ENCODE measurements at places on chromosomes 11 and 22. TPM values are rescaled to one million over a fixed set of nuclear protein-coding genes. Genes with fewer than 3 reads are reported as not detected.

DNA sequence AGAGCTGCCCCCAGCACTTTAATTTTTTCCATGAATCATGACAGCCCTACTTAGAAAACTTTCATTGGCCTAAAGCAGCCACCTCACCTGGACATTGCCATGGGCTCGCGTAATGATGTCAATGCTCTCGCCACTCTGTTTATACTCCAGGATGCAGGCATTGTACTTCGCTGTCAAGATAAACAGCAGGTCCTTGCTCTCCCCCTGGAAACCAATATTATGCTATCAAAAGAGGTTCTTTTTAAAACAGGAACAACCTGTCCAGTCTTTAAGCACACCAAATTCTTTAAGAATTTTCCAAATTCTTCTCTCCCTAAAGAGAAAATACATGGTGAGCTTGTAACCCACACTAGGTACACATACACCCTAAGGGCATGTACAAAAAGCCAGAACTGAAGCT lies 3.0 kb downstream of the DDB1 start:
- DNase-seq: no peak

The CD248 gene
- total RNA-seq: 714 TPM

The GRM5 gene
- total RNA-seq: not detected

The FREY1 gene
- total RNA-seq: 0.37 TPM

The SH3BP1 gene
- 26.3 TPM for total RNA-seq

The EML3 gene
- 36.2 TPM for total RNA-seq

The MEN1 gene
- total RNA-seq: 25.6 TPM

DNA sequence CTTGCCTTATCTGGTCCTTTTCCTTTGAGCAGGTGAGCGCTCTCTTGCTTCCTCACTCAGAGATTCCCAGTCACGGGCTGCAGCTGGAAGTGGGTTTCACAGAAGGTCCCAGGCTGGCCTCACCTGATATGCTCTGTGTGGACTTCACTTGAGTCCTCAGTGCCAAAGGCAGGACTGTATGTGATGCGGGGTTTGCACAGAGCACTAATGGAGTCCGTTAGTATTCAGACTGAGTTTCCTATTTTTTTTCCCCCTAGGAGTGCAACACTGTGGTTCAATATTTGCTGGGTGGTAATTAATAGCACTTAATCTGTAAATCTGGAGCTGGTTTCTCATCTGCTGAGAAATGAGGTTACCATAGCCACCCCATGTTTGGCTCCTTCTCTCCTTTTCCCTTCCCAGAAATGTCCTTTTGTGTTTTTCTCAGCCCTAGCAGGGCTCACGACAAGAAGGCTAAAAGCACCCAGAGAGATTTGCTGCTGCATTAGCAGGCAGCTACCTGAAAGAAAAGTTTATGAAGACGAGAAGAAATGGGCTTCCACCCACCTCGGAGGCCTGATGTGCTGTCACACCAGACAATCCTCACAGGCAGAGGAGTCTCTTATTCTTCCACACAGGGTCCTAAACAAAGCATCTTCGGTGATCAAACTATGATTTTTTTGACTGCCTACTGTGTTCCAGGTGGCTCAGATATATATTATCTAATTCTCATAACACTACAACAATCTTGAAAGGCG lies 262.1 kb downstream of the KIRREL3 start:
- DNase-seq: no peak

All from HFFc6 (cell line).